Astrocyte of the cerebellum (primary cell): ENCODE measurements at places on chromosomes 16 and 17.

- no peak for DNase-seq
Observed at GRCh38 chr16:58361726-58362125, 30.5 kb upstream of the GINS3 start.

DNA sequence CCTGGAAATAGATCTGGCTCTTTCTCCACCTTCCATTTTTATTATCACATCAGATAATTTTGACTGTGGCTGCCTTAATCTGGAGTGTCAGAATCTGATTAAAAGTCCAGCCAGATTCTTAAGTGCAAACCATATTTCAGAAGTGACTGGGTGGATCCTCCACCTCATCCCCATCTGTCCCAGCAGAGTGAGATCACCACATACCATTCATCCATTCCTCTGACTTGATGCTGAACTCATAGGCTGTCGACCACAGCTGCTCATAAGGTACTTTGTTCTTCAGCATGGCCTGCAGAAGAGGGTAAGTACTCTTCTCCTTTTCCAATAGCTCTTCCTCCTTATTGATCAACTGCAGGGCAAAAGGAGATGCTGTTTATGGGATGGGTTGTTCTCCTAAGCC lies 53.5 kb downstream of the DNAH3 start:
- no peak for DNase-seq

DNA sequence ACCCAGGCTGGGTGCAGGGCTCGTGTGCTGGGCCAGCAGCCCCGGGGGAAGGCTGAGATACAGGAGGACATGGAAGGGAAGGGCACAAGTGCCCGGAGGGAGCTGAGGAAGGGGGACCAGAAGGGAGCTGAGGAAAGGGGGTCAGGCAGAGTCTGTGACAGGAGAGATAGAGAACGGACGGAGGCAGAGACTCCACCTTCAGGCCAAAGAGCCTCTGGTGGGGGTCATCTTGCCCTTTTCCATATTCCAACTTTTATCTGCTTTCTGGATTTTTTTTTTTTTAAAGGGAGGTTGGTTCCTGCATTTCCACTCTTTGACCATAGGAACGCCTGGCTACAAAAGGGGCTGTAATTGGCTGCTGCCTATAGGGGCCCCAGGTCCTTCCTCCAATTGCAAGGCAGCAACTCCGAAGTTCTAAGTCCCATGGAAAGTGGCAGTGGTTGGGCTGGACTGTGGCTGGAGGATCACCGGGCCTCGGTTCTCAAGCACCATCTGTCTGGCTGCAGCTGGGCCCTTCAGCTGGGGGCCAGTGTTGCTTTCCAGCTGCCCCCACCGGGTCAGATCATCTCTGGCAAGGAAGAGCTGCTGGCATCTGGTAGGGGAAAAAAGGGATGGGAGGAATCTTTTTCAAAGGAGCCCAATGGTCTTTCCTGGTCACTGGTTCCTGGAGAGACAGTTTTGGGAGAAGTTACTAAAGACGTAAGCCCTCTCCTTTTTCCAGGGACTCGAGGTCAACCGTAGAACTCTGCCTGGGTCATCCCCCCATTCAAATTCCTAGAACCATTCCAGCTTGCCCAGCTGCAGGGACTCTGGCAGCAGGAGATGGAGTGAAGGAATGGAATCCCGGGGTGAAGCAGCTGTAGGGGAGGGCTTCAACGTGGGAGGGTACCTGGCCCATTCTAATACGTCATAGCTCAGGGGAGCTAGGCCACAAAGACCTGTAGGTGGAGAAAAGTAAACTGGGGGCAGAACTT lies 13.1 kb upstream of the MRPS23 start:
- DNase-seq: no peak

DNA sequence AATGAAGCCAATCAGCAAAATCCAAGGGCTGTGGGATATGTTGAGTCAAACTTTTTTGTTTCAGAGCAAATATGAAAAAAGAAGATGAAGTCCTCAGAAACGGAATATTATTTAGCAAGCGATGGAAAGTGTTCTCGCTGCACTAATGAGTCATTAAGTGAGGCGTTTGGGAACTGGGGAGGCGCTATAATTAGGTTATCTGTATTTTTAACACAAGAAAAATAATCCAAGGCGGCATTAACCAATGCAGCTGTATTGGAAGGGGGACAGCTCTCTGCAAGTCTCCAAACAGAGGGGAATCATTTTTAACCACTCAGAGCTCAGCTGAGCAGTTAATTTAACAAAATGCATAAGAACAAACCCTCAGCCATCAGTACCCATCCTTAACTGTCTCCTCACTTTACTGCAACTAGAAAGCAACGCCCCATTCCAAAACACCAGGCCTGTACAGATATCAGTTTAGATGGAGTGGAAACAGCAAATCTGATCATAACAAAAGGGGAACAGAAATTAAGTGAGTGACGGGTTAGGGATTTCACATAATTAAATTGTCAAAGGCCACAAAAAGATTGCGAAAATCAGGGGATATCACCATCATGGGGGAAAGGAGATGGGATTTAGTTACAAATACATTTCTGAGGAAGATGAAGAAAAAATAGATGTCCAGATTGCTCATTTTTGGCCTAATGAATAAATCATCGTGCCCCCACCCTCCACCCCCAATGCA lies 211.0 kb upstream of the TOX3 start:
- DNase-seq: no peak

GRCh38 chr17:8101721-8102120 lies 14.2 kb upstream of the ALOX12B start:
- DNase-seq: no peak

- DNase-seq: no peak
Observed at GRCh38 chr16:31382485-31383161, 10.5 kb upstream of the ITGAD start.

- no peak for DNase-seq
Observed at GRCh38 chr16:70381604-70382342, 35.1 kb downstream of the DDX19A start.

DNA sequence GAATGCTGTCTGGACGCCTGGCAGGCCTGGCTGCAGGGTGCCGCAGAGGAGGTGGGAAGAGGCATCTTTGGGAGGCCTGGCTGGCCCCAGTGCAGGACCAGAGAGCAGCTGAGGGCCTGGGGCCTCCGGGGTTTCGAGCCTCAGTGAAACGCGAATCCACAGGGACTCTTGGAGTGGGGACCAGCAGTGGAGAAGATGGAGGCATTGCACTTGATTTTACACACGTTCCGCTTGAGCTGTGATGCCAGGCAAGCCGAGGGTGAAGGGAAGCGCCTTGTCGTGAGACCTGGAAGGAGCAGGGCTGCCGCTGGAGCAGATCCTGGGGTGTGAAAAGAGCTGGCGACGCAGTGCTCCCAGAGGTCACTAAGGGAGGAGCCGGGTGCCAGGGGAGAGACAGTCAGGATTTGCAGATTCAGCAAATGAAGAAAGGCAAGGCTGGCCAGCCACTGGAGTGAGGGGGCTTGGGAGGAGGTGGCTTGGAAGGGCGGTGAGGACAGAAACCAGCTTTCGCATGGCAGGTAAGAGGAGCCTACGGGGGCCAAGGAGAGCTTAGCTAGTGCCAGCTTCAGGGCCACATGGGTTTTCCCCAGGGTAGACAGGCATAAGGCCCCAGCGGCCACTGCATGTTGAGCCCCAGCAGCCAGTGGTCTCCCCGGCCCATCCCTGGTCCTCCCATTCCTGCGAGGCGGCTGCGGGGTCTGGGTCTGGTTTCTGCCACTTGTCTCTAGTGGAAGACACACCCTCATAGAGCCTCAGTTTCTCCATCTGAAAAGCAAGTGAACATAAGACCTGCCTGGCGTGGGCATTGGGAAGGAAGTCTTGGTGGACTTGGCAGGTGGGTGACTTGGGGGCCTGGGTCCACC lies 175.2 kb upstream of the CHMP6 start:
- no peak for DNase-seq

DNA sequence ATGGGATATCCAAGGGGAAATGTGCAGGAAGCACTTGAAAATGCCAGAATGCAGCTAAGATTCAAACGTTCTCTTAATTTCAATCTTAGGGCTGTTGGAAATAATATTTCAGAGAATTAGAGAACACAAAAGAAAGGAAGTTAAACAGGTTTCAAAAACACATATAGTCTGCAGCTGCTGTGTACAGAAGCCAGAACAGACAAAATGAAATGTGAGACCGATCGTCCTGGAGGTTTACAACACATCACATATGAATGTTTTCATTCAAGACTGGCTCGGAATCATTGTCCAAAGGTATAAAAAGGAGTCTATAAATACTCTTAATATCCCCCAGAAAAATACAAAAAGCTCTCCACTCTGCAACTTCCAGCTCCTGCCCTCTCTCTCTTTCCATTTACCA lies 14.3 kb downstream of the CYTH1 start:
- no peak for DNase-seq

- no peak for DNase-seq
Observed at GRCh38 chr16:89574681-89575246, 794 bp upstream of the CPNE7 start.

DNA sequence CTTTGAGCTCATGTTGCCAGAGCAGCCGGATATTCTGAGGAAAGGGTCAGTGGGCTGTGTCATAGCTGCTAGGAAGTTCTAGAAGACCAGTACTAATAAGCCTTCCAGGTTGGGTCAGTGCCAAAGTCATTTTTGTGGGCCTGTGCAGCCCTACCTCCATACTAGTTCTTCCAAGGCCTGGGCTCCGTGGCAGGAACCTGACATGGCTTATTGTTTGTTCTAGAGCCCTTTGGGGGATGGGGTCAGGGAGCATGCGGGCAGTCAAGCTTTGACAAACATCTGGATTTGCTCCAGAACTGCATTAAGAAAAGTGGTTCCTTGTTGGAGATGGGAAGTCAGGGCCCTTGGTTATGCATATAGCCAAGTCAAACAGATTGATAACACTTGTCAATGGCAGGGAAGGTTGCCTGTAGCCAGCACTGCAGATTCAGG lies 7.6 kb downstream of the ALKBH5 start:
- no peak for DNase-seq

DNA sequence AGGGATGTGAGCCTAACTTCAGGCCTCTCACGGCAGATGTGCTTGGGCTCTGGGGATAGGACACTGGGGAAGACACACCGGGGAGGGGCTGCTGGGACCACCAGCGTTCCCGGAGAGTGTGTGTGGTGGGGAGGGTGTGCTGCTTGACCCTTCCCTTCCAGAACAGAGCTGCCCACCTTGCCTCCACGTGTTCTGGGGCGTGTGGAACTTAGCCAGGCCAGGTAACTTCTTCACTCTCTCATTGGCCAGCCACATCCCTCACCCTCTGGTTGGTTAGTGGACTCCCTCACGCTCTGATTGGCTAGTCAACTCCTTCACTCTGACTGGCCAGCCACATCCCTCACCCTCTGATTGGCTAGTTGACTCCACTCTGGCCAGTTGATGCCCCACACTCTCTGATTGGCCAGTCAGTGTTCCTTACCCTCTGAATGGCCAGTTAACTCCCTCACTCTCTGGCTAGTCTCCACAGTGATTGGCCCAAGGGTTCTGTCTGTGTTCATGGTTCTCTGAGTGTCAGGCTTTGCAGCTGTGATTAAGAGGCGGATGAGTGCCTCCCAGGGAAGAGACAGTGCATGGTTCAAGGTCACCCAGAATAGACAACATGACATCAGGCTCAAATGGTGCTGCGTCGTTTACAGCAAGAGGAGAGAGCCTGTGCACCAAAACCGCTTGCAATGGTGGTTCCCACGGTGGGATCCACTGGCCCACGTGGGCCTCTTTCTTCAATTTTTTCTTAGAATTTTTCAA lies 10.0 kb downstream of the TMEM235 start:
- no peak for DNase-seq

DNA sequence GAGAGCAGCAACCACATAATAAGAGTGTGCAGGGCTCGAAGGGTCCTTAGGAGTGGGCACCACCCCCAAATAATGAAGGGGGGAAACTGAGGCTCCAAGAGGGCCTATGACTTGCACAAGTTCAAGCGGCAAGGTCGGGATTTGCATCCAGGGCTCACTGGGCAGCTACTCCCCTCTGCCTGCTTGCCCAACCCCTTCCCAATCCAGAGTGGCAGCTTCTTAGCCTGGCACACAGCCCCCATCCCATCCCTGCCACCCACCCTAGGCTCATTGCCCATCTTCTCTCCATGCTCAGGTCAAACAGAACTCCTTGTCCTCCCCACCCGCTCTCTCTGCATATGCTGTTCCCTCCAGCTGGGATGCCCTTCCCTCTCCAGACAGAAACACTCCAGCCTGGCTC lies 2.4 kb downstream of the SPPL2C start:
- DNase-seq: no peak

GRCh38 chr16:20301840-20302239 lies 25.5 kb downstream of the GP2 start:
- DNase-seq: no peak

DNA sequence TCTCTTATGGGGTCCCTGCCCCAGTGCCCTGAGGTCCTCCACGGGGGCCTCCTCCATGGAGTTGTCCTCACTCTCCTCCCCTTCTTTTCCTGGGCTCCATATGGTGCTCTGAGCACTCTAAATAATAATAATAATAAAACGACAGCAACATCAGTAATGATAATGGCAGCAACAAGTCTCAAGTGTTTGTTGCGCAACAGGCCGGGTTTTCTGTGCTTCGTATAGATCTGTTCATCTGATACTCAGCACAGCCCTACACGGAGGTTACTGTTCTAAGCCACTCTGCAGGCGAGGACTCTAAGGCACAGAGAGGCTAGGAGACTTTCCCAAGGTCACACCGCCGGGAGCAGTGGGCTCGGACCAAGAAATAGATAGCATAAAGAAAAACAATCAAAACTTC lies 13.7 kb downstream of the CIBAR2 start:
- DNase-seq: no peak

- no peak for DNase-seq
Observed at GRCh38 chr17:40914075-40914855, 23.2 kb downstream of the KRT23 start.

GRCh38 chr17:80859002-80859941 lies 132.4 kb upstream of the CHMP6 start:
- peak; percentile 53 for DNase-seq

GRCh38 chr16:84648595-84649510 lies 542 bp downstream of the KLHL36 start:
- no peak for DNase-seq
